ENCODE measurements at places on chromosomes 2 and 18.

DNA sequence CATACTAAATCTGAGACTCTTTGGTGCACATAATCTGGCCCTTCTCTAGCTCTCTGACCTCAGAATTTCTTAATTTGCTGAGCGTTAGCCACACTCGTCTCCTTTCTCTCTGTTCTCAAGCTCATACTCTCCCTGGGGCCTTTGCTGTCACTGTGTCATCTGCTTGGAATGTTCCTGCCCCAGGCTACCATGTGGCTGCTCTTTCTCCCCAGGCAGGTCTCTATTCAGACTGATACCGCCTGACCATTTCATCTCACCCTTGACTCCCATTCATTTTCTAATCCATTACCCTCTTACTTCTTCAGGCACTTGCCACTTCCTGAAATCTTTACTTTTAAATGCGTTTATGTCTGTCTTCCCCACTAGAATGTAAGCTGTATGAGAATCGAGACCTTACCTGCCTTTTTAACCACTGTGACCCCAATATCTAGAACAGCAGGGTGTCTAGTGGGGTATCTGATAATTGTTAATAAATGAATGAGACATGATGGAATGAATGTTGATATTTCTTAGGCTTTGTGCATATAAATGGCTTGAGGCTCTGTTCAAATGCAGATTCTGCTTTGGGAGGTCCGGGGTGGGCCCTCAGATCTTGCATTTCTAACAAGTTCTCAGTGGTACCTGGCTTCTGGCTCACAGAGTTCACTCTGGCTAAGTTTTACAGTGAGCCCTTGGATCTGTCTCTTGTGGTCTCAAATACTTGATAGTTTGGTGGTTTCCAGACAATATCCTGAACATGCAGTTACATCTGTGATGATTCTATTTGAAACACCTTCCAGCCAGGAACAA, 89.9 kb upstream of the EPC2 start:
- no peak overlapping the region for H3K27ac ChIP-seq
- H3K4me3 ChIP-seq, result no peak overlapping the region
- H3K27me3 ChIP-seq, result no peaks in the 10 kb centered on the region
- no peaks in the 10 kb centered on the region for H3K36me3 ChIP-seq
- no peak for DNase-seq

DNA sequence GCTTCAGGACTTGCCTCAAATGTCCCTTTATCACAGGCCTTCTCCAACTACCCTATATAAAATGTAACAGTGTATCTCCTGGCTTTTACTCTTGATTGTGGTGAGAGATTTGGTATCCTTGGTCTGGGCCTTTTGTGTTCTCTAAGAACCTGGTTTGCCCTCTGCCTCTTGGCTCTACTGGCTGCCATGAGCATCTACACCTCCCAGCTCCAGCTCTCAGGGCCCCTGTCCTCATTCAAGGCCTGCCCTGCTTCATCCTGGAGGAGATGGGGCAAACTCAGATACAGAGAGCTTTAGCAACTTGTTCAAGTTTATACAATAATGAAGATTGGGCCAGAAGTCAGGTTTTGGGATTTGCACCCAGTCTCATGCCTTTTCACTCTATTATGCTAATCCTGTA, 45.0 kb downstream of the QPCT start:
- no peak for DNase-seq
- H3K27me3 ChIP-seq, result no peaks in the 10 kb centered on the region
- no peak overlapping the region for H3K4me3 ChIP-seq
- H3K4me1 ChIP-seq, result no peaks in the 10 kb centered on the region
- H3K36me3 ChIP-seq, result no peaks in the 10 kb centered on the region

DNA sequence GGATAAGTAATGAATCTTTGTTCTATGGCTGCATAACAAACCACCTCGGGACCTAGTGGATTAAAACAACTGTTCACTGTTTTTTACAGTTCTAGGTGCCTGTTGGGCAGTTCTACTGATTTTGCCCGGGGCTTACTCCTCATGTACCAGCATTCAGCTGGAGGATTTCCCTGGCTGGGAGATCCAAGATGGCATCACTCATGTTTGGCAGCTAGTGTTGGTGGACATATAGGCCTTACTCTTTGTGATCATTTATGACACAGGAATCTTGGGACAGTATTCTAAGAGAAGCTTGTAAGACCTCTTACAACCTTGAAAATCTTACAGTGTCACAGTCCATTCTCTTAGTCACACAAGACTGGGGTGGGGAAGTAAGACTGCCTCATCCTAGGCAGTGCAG, 4.6 kb downstream of the MARCHF7 start:
- no peak for DNase-seq
- peaks cover 39% of the 10 kb centered on the region for H3K36me3 ChIP-seq
- no peak overlapping the region for H3K27ac ChIP-seq
- peaks cover 34% of the 10 kb centered on the region for H3K4me1 ChIP-seq

DNA sequence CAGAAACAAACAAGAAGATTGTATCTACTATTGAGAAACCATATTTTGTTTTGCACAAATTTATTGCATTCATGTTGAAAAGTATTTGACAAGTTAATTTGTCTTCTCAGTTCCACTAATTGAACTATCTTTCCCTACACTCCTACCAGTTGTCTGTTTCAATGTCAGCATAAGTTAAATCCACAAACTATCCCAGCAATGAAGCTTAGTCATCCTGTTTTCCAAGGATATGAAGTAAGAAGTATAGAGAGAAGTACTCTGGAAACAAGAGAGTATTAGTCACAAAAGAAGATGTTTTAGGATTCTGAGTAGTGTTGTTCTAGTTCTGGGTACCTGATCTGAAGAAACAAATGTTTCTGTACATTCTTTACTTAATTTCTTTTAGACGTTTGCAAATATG, 261.6 kb upstream of the ZNF804A start:
- H3K4me3 ChIP-seq, result no peak overlapping the region
- no peak overlapping the region for H3K27ac ChIP-seq
- H3K4me1 ChIP-seq, result no peaks in the 10 kb centered on the region
- H3K27me3 ChIP-seq, result no peaks in the 10 kb centered on the region
- no peaks in the 10 kb centered on the region for H3K36me3 ChIP-seq

GRCh38 chr2:161988589-161988988, 85.4 kb downstream of the DPP4 start:
- DNase-seq, result no peak
- no peaks in the 10 kb centered on the region for H3K4me1 ChIP-seq
- no peak overlapping the region for H3K4me3 ChIP-seq
- no peak overlapping the region for H3K27ac ChIP-seq

DNA sequence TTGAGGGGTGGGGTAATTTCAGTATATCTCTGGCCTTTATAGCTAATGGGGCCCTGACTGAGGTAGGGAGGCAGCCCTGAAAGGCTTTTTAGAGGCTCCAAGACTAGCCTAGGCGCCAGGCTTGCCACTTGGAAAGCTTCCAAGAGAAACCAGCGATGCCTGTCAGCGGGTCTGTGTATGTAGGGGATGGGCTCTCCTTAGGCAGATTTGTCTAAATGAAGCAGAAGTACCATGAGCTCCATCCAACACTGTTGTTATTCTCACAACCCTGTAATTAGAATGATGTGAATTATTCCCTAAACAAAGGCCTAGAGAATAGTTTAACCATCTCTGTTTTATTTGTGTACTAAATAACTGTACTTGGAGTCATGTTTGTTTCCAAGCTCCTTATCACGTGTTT, 138.1 kb downstream of the B3GNT2 start:
- no peak overlapping the region for H3K4me3 ChIP-seq
- no peak overlapping the region for H3K27ac ChIP-seq

DNA sequence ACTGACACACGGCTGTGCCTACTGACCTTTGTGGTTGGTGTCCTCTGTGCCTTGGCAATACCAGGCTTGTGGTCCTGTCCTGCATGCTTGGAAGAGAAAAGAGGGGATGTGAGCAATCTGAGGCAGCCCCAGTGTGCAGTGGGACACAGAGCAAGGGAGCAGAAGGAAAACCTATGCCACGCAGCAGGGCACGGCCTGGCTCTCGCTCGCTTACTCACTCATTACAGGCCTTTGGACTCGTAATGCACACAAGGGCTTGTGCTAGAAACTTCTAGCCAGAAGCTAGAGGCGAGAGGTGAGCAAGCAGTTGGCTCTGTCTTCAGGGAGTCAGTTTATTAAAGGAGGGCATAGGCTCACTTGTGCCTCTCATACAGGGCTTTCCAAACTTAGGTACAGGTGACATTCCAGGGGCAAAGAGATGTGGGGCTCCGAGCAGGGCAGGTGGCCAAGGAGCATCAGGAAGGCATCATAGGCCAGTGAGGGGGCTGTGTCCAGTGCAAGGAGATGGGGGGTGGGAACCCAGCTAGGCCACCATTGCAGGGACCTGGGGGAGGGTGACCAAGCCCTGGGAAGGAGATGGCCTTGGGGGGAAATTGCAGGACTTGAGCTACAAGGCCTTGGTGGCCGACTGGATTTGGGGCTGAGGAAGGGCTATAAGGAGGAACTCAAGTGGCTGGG, 100.8 kb downstream of the DYSF start:
- H3K36me3 ChIP-seq, result no peaks in the 10 kb centered on the region
- H3K4me1 ChIP-seq, result no peaks in the 10 kb centered on the region
- DNase-seq, result no peak

GRCh38 chr18:48831802-48832201, 119.0 kb downstream of the SMAD7 start:
- H3K27ac ChIP-seq, result peak overlapping the region; percentile 52
- H3K4me3 ChIP-seq, result no peak overlapping the region
- H3K27me3 ChIP-seq, result no peaks in the 10 kb centered on the region
- H3K4me1 ChIP-seq, result peaks cover 13% of the 10 kb centered on the region
- DNase-seq, result no peak
- H3K36me3 ChIP-seq, result no peaks in the 10 kb centered on the region

- peaks cover 74% of the 10 kb centered on the region for H3K36me3 ChIP-seq
- H3K4me3 ChIP-seq, result no peak overlapping the region
- no peaks in the 10 kb centered on the region for H3K4me1 ChIP-seq
- DNase-seq, result no peak
These were observed 115.2 kb downstream of the RAB3GAP1 start for GRCh38 chr2:135167273-135167672.

GRCh38 chr2:143524119-143524553, 394.9 kb downstream of the ARHGAP15 start:
- H3K36me3 ChIP-seq, result no peaks in the 10 kb centered on the region
- H3K4me1 ChIP-seq, result peaks cover 18% of the 10 kb centered on the region
- no peak for DNase-seq

DNA sequence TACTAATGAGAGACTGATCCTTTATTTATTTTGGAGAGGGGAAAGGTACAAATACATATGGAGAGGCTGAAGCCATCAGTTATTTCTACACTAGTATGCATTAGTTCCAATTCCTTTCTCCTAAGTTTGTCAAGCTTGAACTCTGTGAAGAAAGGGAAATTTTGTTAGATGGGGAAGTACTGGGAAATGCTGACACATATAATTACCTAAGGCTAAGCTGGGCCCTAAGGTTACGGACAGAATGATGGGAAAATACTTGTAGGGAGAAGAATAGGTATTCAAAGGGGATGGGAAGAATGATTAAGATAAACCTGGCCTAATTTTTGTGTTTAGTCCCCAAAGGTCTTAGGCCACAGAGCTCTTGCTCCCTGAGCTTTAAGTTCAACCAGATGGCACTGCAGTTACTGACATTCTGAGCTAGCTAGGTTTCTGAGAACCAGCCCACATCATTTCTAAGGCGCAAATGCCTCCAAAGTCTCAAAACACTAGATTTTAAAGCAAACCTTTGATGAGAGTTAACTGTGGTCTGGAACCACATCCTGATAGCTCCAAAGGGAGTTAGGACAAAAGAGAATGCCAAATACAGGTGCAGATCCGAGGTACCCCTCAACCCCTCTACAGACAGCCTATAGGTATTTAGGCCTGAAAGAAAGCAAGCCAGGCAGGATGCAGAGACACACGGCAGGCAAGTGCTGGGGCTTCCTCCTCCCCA, 2.7 kb downstream of the TMEM163 start:
- no peak overlapping the region for H3K27ac ChIP-seq
- no peaks in the 10 kb centered on the region for H3K36me3 ChIP-seq
- peaks cover 5% of the 10 kb centered on the region for H3K4me1 ChIP-seq
- no peak for DNase-seq
- H3K27me3 ChIP-seq, result peaks cover 7% of the 10 kb centered on the region
- H3K4me3 ChIP-seq, result no peak overlapping the region

- DNase-seq, result no peak
- H3K27ac ChIP-seq, result no peak overlapping the region
- H3K4me1 ChIP-seq, result no peaks in the 10 kb centered on the region
- H3K27me3 ChIP-seq, result no peaks in the 10 kb centered on the region
- no peak overlapping the region for H3K4me3 ChIP-seq
- H3K36me3 ChIP-seq, result no peaks in the 10 kb centered on the region
These were observed 655.9 kb downstream of the GALR1 start for GRCh38 chr18:77905449-77906055.

- H3K27me3 ChIP-seq, result no peaks in the 10 kb centered on the region
- H3K27ac ChIP-seq, result no peak overlapping the region
- no peaks in the 10 kb centered on the region for H3K4me1 ChIP-seq
- DNase-seq, result peak; percentile 34
These were observed 67.1 kb upstream of the CTDP1 start for GRCh38 chr18:79612291-79613108.

DNA sequence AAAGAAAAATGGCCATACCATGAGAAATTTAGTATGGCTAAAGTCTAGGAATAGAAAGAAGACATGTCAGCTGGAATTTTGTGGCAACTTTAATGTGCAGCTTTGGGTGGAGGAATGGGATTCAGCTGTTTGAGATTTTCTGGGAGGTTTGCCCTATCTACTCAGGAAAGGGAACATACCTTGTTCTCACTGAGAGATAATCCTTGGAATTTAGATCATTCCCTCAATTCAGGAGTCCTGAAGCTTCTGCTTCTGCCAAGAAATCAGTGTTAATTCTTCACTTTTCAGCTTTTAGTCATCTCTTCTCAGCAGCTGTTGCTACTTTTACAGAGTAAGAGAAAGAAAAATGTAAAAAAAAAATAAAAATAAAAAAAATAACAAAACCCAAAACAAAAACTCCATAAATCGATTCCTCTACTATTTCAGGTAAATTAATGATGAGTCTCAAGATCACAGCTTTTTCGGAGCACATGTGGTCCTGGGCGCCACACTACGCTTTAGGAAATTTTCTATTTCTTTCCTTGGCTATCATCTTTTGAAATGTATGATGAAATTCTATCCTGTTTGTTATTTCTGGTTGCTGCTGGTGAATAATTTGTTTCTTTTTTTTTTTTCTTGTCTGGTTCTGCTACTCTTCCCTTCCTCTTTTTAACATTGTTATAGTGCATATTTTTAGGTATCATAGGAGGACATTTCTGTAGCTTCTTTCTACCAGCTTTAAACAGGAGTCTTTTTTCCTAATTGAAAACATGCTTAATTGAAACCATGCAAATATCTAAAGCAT, 18.9 kb upstream of the BAZ2B start:
- H3K4me1 ChIP-seq, result no peaks in the 10 kb centered on the region
- no peak overlapping the region for H3K4me3 ChIP-seq
- H3K27ac ChIP-seq, result no peak overlapping the region
- H3K27me3 ChIP-seq, result no peaks in the 10 kb centered on the region

Measured in ascending aorta (tissue), 2 donors.